ENCODE measurements at places on chromosomes 11 and 22.

DNA sequence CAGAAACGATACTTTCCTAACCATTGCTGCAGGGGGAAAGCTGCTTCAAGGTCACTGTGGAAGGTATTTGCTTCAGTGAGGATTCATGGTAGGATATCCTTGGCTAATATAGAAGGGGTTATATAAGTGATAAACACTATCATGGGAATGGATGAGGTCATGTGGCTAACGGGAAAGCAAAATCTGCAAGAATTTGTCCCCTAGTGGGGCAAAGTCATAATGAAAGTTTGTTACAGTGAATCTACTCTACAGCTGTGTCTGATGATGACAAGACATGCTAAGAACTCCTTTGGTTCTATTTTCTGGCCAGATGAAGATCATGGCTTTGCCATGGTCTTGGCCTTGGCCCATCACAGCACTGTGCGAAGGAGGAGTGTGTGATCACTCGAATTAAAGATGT is 13.8 kb downstream of the MMP20 start:
- DNase-seq = no peak

- DNase-seq = no peak
Observed at GRCh38 chr11:6320411-6321155, at the start of gene CAVIN3. Gene CAVIN3 (minus strand): TSS chr11:6320501. CDS start chr11:6320476, 25 bp downstream.

DNA sequence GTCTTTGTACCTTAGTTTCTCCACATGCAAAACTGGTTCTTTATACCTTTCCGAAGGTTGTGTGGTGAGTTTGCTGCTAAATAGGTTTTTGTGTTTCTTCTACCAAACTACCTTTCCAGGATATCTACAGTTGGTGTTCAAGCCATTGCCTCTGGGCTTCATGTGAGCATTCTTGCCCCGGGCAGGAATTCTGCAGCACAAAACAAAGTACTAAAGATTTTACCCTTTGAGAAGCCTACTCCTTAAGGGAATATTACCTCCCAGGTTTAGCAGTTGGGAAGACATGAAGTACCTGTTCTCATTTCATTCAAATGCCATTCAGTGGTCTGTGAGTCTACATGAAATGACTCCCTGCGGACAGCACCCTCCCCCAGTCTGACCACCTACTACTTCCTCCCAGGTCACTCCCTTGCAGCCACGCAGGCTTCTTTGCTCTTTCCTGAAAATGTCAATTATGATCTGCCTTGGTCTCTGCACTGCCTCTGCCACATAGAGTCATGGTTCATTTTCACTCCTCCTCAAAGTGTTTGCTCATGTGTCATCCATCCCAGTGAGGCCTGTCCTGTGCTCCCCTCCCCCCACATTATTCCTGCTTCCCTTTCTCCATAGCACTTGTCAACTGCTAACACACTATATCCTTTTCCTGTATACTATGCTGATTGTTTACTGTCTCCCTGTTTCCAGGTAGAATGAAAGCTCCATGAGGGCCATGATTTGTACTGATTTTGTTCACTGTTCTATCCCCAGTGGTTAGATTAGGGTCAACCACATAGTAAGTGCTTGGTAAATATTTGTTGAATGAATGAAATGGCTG is 36.9 kb downstream of the PACS1 start:
- no peak for DNase-seq

GRCh38 chr11:10648871-10649270 is 44.7 kb downstream of the IRAG1 start:
- no peak for DNase-seq

DNA sequence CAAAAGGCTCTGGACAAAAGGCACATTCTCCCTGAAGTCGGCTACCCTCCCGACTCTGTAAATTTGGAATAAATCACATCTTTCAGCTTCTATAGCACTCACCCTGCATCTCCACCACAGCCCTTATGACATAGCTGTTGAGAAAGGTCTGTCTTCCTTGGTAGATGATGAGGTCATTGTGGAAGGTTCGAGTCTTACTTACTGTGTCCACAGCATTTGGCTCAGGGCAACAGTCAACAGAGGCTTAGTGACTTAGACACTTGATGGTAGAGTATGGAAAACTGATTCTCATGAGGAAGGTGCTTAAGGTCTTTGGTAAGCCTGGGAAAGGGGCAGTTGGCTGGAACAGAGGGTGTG is 45.6 kb downstream of the PTPRJ start:
- no peak for DNase-seq

Data from T-helper 17 cell (primary cell).